Left ventricle myocardium superior (tissue), 1 donor: ENCODE measurements at places on chromosomes 2 and 18. TPM values are rescaled to one million over a fixed set of nuclear protein-coding genes. Genes with fewer than 3 reads are reported as not detected.

Gene NR4A2
- 1.4 TPM for total RNA-seq

Gene UGT1A8
- total RNA-seq: not detected

Gene TMEM247
- not detected for total RNA-seq

Gene ATRAID
- total RNA-seq: 112 TPM

Gene VAPA
- total RNA-seq: 205 TPM

Gene KCNF1
- 0.17 TPM for total RNA-seq

Gene LIMS4
- 2.8 TPM for total RNA-seq

Gene UGT1A3
- not detected for total RNA-seq

Gene NCKAP5
- 2.8 TPM for total RNA-seq

Gene SFTPB
- total RNA-seq: 0.50 TPM

DNA sequence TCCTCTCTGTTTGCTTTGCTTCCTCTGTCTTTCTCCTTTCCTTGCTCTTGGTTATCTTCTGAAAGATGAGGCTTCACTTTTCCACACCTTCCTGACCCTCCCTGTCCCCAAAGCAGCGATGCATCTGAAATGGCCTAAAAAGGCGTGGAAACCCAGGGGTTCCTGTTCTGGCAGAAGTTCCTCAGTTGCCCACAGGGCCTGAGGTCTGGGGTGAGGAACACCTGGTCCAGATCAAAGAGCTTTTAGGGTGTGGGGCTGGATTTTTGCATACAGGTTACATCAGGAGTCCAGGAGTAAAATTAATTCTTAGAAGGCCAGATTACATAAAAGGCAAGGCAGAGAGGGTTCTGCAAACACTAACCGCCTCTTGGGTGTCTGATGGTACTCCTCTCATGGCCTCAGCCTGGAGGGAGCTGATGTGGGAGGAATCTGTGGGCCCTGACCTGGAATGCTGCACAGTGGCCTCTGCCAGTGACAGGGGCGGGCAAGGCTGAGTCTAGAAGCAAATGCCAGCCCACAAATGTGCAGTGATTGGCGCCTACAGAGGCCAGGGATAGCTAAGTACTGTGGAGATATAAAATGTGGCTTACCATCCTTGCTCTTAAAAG is 41.8 kb downstream of the INPP4A start:
- no peak for DNase-seq

GRCh38 chr2:186486651-186487647 is 889 bp downstream of the ZC3H15 start:
- no peak for DNase-seq

GRCh38 chr18:23136326-23137096 is 1.2 kb downstream of the CABLES1 start:
- DNase-seq: peak; percentile 67

DNA sequence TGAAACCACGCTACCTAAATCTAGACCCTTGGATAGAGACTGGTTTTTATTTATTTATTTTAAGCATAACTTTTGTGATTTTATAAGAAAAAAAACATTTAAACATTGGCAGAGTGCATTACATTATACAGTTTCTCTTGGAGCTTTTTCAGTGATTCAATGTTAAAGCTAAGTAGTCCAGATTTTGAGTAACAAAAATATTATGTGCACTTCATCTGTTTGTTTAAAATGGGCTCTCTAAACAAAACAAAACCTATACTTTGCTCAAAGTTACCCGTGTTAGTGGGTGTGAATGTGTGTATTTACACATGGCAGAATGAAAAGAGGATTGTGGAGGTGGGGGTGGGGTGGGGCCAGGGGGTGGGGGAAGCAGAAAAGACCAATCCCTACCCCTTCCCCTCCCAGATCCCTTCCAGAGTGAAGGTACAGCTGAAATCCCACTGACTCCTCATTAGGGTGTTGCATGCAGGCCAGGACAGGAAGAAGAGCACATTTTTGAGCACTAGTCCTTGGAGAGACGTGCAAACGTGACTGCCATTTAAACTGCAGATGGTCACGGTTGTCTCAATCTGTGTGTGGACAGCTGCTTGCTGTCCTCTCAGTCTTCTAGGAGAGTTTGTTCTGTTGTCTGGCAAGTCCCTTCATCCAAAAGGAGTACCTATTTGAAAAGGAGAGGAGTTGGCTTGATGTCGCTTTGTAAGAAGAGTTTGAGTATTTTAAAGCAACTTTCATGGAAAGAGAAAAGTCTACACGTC is 303.0 kb downstream of the ICOS start:
- no peak for DNase-seq

- DNase-seq: no peak
Measured at GRCh38 chr2:200618590-200619021, 32.8 kb downstream of the AOX1 start.

GRCh38 chr18:76587147-76587878 is 92.3 kb upstream of the ZNF516 start:
- DNase-seq: no peak

GRCh38 chr18:45670281-45670962 is 53.6 kb upstream of the SLC14A1 start:
- DNase-seq: peak; percentile 41

DNA sequence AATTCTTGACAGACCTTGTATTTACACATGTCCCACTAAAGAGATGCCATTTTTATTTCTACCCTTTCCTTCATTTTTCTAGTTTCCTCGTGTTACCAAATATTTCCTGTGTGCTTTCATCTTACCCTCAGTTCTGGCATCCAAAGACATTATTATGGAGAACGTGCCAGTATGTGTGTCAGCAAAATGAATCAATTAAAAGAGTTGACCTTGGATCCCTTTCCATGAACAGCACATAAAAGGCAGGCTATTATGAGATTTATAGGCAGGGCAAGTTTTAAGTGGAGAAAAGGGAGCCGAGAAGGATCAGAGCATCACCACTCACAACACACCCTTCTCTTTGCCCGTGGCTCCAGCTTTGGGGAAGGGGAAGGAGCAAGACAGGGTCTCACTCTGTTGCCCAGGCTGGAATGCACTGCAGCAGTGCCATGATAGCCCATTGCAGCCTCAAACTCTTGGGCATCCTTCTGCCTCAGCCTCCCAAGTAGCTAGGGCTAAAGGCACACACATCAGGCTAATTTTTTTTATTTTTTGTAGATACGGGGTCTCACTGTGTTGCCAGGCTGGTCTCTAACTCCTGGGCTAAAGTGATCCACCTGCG is 149.9 kb downstream of the GFPT1 start:
- no peak for DNase-seq

DNA sequence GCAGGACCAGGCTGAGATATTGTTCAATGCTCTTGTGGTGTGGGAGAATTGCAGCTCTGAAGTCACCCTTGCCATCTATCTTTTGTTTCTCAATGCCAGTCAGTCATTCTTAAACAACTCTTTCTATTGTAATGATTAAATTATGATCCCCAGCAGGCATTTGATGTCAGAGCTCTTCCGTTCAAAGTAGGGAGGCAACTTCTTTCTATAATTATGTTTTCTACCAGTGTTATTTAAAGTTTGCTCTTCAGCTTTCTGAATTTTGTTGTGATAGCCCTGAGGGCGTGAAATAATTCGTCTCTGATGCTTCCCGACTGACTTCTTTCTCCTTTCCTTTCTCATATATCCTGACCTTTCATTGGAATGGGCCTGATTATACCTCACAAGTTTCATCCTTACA is 161.4 kb upstream of the KLHL14 start:
- DNase-seq: no peak

GRCh38 chr2:205323929-205324328 is 358.4 kb upstream of the NRP2 start:
- DNase-seq: no peak

GRCh38 chr18:30689216-30689615 is 353.3 kb downstream of the DSC3 start:
- DNase-seq: no peak

- peak; percentile 72 for DNase-seq
Measured at GRCh38 chr2:235005603-235006259, 53.9 kb downstream of the SH3BP4 start.

DNA sequence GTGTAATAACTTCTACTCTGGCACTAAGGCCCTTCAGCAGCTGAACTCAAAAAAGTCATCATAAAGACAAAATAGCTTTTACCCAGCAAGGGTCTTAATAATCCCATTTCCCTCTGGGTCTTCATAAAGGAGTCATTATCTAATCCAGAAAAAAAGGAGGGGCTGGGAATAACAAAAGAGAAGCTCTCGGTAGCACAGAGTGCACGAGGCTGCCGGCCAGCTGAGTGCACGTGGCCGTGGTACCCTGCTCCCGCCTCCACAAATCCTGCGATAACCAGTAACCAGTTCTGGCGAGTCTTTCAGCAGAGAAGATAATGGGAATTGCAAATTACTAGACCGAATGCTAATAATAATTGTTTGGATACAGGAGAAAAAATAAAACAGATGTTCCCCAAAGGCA is 7.5 kb downstream of the NRP2 start:
- DNase-seq: no peak

DNA sequence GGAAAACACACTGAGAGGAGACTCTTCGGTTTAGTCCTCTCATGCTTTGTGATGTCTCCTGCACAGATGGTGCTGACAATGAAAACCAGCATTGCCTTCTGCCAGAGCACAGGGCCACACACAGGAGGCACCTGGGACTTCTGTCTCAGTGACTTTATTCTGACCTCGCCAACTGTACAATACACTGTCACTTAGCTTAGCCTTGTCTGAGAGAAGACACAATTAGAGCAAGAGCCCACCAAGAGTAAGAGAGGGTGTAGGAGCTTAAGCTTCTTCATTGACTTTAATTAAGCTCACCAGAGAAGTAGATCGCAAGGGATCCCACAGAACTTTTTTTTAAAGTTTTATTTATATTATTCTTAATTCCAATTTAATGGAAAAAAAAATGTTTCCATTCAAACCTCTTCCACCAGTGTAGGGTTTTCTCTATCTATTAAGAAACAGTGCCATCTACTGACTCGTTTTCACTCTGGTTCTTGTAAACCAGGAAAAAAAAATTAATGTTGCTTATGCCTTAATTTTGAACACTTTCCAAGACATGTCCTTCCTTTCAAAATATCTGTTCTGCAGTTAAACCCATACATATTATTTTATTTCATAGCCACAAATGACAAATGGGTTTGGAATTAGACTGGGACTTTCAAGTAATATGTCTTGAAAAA is 42.4 kb upstream of the DDX18 start:
- DNase-seq: no peak

DNA sequence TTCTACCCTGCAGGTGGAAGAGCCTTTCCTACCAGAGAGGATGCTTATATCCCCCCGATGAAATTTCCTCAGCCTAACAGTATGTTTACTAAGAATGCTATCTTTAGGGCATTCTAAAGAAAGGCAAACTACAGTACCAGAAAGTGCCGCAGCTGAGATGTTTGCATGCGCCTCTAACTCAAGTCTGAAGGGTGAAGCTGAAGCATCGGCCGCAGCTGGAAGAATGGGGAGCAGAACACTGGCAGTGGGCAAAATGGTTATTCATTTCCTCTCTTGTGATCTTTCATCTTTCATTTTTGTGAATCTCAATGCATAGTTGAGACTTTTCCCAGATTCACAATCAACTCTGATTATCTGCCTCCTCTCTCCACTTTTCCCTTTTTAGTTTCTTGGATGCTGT is 648.2 kb upstream of the ZEB2 start:
- DNase-seq: no peak

DNA sequence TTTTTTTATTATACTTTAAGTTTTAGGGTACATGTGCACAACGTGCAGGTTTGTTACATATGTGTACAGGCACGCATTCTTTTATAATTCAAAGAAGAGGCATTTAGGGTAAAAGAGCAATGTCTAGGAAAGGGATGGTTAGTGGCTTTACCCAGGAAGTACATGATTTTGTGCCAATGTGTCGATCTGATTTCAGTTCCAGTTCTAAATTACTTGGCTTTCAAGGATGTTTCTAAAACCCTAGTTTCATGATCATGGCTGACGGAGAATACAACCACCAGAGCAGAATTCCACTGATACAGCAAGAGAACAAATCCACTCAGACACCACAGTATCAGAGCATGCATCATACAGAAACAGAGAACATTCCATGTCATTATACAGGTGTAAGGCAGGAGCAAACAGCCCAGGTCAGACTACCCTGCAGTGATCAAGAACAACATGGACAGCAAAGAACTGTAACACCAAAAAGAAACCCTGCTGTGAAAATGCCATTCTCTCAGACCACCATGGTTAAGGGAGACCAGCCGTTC is 116.7 kb upstream of the STK17B start:
- DNase-seq: no peak

DNA sequence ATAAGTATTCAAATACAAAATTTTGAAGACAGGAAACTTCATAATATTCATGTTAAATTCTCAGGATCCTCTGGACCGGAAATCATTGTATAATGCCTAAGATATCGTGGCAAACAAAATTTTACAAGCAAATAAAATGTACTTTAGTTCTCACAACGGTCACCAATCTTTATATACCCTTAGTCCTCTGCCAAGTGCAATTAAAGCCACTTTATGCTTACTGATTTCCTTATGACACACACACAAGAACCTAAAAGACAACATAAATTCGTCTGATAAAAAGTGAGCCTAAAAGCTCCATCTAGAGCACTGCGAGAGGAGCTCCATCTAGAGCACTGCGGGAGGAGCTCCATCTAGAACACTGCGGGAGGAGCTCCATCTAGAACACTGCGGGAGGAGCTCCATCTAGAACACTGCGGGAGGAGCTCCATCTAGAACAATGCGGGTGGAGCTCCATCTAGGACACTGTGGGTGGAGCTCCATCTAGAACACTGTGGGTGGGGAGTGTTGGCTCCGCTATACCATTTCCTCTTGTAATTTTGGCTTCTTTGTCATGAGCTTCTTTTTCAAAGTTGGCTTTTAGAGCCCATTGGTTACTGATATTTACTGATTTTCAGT is 15.9 kb downstream of the ATP8B1 start:
- no peak for DNase-seq

DNA sequence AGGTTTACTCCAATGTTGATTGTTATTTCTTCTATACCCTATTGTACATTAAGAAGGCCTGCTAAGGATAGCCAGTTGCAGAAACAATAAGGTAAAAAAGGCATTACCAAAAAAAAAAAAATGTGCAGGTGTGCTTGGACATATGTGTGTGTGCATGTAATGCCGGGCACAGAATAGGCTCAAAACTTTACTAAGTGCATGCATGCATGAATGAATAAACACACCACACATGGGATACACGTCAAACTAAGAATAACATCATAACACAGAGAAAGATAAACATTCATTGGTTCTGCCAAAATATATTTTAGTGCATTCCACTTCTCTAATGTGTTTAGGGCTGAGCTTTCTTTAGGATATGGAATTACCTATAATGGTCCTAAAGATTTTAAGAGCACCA is 298.2 kb downstream of the TCF4 start:
- no peak for DNase-seq

- no peak for DNase-seq
Measured at GRCh38 chr2:37944268-37944667, 19.2 kb downstream of the RMDN2 start.

DNA sequence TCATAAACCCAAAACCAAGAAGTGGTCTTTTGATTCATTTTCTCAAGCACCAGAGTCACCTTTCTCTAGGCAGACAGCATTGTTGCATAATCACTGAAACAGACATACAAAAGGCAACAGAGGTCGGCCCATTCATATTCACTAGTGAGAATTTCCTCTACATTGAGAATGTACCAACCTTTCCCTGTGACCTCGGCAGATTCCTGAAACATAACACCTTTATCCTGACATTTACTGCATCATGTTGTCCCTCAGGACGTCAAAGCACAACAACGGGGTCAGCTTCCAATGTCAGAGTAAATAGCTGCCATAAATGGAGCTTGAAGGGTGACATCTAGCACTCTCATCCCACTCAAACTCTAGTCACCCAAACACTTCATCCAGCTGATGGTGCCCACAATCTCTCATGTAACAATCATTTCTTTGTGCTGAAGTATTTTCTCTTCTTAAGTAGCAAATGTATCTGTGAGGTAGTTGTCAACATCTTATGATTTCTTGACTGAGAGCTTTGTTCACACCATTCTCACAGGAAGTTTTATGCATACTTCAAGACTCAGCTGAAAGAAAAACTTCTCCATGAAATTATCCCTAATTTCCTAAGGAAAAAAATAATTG is 802.6 kb upstream of the CHAC2 start:
- DNase-seq: no peak
